D721Med (cell line): ENCODE measurements at places on chromosomes 1 and 21.

GRCh38 chr1:56507925-56508522, 71.3 kb downstream of the PLPP3 start:
- DNase-seq, result no peak

DNA sequence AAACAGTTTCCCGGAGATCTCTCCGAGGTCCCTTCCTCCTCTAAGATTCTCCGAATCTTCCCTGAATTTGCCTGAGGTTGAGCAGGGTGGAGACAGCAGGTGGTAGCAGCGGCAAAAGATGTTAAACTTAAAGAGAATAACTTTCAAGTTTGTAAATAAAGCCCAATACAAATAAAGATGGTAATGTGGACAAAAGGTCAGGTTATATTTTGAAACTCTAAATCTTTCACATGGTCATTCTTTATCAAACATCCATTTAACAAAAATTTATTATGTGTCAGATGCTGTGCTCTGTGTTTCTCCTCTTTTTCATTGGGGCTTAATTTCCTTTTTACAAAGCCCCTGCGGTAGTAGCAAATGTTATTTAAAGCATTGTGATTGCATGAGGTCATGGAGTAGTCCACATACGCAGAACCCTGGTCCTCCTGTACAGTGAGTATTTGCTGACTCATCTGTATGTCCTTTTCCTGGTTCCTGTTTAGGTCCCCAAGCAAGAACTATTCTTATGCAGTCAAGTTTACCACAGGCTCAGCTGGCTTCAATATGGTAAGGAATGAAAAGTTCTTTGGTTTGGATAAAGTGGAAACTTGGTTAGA, 119.2 kb downstream of the ITSN1 start:
- DNase-seq, result no peak

DNA sequence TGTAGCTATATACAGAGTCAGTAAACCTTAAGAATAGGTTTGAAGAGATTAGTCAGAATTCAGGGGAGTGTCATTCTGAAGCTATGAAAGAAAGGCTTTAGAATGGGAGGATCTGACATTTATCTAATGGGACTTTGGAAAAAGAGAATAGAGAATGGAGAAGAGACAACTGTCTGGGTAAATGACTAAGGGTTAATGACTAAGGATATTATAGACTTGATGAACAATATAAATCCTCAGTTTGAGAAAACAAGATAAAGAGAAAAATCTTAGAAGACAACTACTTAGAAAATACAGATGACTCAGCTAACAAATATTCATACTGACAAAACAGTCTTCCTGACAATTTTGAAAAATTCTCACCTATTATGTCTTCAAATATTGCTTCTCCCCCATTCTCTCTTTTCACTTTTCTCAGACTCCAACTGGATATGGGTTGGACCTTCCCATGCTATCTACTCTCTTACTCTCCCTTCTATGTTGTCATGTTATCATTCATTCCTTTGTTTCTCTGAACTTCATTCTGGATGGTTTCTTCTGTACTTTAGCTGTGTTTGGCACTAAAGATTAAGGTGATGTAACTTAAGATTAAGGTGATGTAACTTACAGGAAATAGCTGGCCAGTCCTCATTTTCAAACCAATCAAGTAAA, 20.4 kb downstream of the SLC16A1 start:
- DNase-seq, result no peak

GRCh38 chr21:29374481-29374880, 75.8 kb downstream of the BACH1 start:
- DNase-seq, result no peak

- no peak for DNase-seq
Measured at GRCh38 chr1:21823980-21824702, 12.1 kb downstream of the LDLRAD2 start.

DNA sequence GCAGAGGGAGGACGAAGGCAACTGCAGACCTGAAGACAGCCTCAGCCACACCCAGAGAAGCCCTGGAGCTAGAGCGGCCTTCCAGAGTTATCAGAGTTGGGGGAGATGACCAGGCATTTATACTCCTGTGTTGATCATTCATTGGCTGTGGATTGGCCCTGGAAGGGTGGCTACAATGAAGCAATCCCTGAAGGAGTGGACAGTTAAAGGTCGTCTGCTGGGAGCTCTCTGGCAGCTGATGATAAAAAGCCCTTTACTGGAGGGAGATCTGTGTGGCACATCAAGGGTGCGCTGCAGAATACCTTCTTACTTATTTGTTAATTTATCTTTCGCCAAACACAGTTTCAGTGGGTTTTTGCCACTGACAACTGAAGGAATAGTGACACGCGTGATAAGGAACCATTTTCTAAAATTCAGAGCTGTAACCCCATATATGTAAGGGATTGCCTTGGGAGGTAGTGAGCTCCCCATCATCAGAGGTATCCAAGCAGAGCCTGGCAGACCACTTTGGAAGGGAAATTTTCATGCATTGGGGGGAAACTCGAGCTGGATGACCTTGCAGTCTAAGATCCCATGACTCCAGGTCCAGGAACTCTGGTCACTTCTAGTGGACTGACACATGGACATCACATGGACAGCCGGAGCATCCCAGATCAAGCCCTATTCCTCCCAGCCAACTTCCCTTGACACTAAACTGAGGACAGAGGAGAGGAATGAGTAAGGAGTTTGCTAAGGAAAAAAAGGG, 126.4 kb upstream of the GADD45A start:
- DNase-seq, result no peak

- no peak for DNase-seq
Measured at GRCh38 chr1:34867415-34867814, 7.9 kb upstream of the SMIM12 start.

DNA sequence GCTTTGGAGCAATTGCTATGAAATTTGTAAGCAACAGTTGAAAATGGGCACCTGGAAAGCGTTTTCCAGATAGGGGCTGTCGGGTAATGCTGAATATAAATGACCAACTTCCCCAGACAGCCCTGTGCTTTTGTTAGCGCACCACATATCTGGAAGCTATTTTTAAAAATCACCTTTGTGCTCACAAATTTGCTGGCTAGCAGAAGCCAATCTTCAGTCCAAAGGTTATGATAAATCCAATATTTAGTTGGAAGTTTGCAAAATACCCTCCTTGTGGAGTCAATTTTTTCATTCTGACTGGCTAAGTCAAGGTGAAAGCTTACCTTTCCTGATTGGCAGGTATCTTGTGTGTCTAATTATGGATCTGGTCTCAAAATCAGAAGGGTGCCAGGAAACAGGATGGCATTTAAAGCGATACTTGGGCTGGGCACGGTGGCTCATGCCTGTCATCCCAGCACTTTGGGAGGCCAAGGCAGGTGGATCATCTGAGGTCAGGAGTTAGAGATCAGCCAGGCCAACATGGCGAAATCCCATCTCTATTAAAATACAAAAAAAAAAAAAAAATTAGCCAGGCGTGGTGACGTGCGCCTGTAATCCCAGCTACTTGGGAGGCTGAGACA, 124.1 kb upstream of the AJAP1 start:
- DNase-seq, result no peak

- no peak for DNase-seq
Measured at GRCh38 chr1:54844564-54844963, 42.4 kb downstream of the DHCR24 start.
